ENCODE measurements at places on chromosomes 3 and 15.

GRCh38 chr15:90594301-90594738 is 64.6 kb downstream of the CRTC3 start:
- peaks cover 19% of the 10 kb centered on the region for H3K4me1 ChIP-seq
- no peak overlapping the region for H3K4me3 ChIP-seq
- no peak overlapping the region for H3K27ac ChIP-seq
- no peaks in the 10 kb centered on the region for H3K27me3 ChIP-seq

- peaks cover 5% of the 10 kb centered on the region for H3K4me1 ChIP-seq
- DNase-seq, result no peak
- H3K4me3 ChIP-seq, result no peak overlapping the region
- H3K27ac ChIP-seq, result no peak overlapping the region
These were observed 6.8 kb downstream of the SSR3 start for GRCh38 chr3:156548041-156548687.

DNA sequence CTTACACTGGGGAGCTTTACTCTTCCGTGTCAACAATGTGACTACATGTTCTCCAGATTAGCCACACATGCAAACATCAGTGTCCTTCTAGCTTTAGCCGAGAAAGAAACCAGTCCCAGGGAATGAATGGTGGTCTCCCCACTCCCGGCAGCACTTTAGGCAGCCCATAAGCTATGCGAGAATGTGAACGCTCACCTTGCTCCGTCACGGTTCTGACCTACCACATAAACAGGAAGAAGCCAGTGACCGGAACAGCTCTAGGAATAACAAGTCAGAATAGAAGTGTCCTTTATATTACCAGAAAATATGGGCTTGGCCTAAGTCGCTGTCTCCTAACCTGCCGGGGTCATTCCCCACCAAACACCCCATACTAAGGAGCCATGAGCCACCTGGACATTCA is 98.0 kb upstream of the ABHD17C start:
- no peaks in the 10 kb centered on the region for H3K36me3 ChIP-seq
- H3K27me3 ChIP-seq, result no peaks in the 10 kb centered on the region
- DNase-seq, result no peak

DNA sequence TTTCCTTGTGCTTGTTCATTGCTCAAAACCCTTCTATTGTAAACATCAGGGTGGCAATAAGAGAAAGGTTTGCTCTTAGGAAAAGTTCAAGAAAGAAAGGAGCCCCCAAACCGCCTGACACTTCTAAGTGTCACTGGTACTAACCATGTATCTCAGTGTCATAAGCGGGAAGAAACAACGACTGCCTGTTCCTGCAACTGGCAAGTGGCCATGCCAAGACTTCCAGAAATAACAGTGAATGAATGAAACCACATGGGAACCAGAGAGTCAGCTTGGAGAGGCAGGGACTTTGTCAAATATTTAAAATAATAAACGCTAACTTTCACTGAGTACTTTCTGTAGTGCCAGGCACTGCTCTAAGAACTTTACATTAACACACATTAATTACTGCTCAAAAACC is 1.1 kb downstream of the PLSCR2 start:
- H3K27me3 ChIP-seq, result no peaks in the 10 kb centered on the region
- H3K36me3 ChIP-seq, result no peaks in the 10 kb centered on the region
- DNase-seq, result peak; percentile 11
- no peak overlapping the region for H3K27ac ChIP-seq
